ENCODE measurements at places on chromosomes 5 and 9. TPM values are rescaled to one million over a fixed set of nuclear protein-coding genes. Genes with fewer than 3 reads are reported as not detected.

ZBED3 gene
- total RNA-seq: 0.19 TPM

- no peak for DNase-seq
These were observed 245.9 kb downstream of the FSTL4 start for GRCh38 chr5:133366438-133366837.

DNA sequence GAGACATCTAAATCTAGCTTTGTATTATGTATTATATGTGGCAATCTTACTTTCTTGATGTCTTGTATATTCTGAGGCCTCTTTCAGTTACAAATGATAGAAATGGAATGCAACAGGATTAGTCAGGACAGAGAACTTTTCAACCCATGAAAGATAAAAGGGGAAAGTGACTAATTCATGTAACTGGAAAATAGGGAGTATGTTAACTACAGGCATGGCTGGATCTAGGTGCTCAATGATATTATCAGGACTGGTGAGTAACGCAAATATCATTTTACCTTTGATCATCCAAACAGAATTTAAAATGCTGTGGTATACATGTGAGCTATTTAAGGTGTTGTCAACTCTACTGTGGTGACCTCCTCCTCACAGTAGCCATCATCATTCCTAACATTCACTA lies 215.7 kb upstream of the GLRA1 start:
- DNase-seq: no peak

STC2 gene
- total RNA-seq: 1,426 TPM

All from LHCN-M2 (cell line).